ENCODE measurements at places on chromosomes 6 and 20.

DNA sequence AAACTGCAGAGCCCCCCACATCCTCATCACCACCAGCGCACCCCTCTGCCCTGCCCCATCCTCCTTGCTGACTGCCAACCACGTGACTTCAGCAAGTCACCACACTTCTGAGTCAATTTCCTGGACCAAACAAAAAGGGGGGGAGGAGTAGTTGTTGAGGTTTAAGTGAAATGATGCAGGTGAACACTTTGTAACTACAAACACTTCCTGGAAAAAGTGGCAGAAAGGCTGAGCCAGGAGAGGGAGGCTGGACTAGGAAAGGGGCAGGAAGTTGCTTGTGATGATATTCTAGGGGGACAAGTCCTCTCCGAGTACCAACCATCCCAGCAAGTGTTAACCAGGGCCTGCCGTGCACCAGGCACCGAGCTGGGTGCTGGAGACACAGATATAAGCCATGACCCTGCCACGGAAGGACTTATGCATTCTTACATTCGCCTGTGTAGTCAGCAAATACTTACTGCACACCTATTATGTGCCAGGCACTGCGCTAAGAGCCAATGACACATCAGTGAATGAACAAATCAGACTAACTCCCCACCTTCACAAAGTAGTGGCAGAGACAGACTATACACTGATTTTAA, 67.3 kb downstream of the PREX1 start:
- peak; percentile 88 for DNase-seq

DNA sequence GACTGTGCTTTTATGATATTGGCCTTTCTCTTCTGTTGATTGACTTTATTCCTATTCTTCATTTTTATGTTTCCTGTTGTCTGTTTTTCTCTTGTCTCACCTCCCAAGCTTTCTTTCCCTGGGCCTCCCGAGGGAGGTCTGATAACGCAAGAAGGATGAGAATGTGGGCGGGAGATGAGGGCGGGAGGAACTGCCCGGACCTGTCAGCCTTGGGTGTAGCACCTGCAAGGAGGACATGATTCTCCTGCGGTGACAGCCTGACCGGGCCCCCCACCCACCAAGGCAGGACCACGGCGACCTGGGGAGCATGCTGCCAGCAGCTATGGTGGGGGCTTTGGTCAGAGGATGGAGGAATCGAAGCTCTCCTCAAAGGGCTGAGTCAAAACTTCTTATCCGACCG, 86.9 kb downstream of the PLEKHG1 start:
- DNase-seq: no peak

GRCh38 chr20:4435671-4436455, 285.8 kb upstream of the PRND start:
- no peak for DNase-seq

GRCh38 chr6:42166444-42167141, 6.6 kb upstream of the GUCA1A start:
- peak; percentile 74 for DNase-seq

DNA sequence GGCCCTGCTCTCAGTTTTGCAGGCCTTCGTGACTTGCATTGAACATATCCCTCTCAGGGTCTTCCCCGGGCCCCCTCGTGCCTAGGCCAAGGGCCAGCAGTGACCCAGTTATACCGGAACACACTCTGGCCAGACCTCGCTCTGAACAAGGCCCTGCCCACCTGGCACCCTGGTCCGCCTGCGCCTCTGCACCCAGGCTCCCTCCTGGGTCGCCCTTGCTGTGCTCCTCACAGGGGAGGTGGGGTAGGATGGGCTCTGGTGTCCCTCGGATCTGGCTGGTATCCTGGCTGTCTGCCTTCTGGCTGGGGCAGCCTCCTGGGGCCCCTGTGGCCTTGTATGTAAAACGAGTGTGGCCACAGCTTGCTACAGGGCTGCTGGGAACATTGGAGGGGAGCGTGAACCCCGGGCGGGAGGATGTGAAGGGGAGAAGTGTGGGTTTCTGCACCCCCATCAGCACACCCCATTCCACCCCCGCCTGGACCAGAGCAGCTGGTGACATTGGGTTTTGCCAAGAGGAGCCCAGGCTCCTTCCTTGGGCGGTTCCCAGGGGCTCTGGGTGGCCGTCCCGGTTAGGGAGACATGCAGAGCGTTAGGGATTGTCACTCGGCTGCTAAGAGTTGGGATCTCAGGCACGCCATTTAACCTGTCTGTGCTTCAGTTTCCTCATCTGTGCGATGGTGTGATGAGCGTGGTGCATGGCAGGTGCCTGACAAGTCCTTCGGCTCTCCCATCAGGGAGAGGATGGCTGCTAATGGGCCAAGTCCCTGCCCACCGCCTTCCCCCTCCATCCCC, 17.5 kb downstream of the SRC start:
- no peak for DNase-seq

GRCh38 chr6:23875006-23875405, 251.0 kb upstream of the NRSN1 start:
- no peak for DNase-seq

DNA sequence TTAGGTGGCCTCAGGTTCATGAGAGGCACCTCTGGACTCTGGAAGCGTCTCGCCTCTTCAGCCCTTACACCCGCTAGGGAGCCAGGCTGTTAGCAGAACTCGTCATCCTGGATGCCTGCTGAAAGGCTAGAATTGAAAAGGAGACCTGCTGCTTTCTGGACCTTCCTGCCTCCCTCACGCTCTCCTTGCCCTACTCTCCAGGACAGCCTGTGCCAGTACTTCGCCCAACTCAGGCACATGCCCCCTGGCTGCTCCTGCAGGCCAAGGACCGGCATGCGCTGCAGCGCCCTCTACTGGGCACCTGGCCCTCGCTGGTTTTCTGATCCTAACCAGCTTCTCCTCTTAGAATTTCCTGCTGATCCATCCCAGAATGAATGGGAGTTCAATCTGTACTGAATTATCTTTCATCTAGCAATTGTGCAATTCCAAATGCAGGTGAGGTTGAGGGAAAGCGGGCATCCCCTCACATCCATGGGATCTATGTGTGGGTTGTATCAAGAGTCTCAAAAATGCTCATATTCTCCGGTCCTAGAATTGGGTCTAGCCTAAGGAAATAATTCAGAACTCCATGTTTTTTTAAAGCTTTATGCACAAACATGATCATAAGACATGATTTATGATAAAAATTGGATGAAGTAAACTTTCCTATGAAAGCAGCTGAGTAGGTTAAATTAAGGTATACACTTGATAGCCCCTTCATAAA, 78.0 kb downstream of the PTPN1 start:
- peak; percentile 59 for DNase-seq

- DNase-seq: no peak
These were observed 38.1 kb upstream of the THBS2 start for GRCh38 chr6:169291646-169292337.

- peak; percentile 70 for DNase-seq
These were observed 72.4 kb upstream of the BACH2 start for GRCh38 chr6:90369024-90369519.

DNA sequence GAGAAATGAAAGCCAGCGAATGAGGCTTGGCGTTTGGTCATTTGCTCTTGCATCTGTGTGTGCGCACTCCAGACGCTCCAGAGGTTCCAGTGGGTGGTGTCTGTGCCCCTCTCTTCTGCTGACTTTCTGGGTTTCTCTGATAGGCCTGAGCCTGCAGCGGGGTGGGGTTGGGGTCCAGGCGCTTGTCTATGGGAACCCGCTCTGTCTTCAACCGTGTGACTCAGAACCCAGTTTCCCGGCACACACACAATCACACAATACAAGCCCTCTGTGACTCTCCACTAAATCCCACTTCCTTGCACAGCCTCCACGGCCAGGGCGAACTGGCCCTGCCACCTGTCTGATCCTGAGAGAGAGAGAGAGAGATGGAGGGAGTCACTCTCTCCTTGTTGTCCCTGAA, 24.6 kb downstream of the RBM38 start:
- DNase-seq: no peak

GRCh38 chr6:109743739-109744138, 52.6 kb downstream of the FIG4 start:
- DNase-seq: no peak

DNA sequence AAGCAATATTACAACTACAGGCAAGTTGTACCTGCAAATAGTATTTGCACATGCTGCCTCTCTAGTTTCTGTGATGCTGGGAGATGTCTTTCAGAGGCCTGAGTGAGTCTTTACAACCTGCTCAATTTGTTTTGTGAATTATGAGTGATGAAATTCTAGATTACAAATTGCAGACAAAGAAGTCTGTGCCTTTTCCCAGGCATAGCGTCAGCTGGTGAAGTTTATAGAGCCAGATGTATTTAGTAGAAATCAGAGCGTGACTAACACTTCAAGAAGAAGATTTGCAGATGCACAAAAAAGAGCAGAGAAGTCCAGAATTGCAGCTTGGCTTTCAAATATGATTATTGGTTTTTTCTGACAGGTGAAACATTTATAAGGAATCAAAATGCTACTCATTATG, 289.9 kb downstream of the PLCB1 start:
- no peak for DNase-seq

DNA sequence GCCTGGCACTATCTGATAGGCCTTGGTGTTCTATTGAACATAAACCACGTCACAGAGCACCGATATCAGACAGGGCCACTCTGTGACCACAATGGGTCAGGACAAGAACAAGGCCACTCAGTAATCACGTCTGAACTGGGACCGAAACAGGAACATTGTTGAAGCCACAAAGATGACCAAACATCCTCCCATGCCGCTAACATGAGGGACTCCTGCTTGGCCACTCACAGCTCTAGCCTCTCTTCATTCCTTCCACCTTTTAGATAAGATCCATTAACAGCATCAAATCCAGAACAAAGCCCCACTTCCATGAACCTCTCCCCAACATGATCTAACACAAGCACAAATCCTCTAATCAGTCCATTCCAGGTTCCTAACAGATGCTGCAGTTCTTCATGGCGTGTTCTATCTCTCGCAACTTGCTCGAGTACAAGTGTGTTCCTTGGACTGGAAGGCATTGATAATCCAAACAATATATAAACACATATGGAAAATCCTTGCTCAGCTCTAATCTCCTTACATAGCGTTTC, 7.4 kb downstream of the SIRT5 start:
- no peak for DNase-seq

GRCh38 chr6:7841781-7842468, 68.7 kb downstream of the TXNDC5 start:
- DNase-seq: no peak

GRCh38 chr6:26159357-26160273, 72.4 kb downstream of the HFE start:
- no peak for DNase-seq

- DNase-seq: no peak
These were observed 30.9 kb downstream of the LBP start for GRCh38 chr20:38377039-38377685.

DNA sequence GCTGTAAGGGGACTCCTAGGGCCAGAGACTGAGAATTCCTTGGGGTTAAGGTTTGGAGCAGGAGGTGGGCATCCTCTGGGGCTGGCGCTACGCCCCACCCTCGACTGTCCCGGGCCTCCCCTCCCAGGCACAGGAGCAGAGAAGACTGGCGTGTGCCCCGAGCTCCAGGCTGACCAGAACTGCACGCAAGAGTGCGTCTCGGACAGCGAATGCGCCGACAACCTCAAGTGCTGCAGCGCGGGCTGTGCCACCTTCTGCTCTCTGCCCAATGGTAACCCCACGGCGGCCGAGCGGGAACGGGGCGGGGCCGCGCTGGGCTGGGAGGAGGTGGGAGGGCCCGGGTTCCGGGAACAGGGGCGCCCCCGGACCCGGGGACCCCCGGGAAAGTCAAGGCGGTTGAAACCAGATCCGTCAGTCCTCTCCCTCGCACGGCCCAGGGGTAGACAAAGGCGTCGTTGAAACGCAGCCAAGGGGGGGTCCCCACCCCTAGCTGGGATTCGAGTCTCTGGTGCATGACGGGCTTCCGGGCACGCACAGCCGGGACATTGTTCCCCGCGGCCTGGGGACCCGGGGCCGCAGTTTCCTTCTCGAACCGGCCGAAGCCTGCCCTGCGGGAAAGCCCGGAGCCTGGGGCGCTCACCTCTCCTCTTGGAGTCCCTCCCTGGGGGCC, 844 bp downstream of the WFDC2 start:
- DNase-seq: no peak

DNA sequence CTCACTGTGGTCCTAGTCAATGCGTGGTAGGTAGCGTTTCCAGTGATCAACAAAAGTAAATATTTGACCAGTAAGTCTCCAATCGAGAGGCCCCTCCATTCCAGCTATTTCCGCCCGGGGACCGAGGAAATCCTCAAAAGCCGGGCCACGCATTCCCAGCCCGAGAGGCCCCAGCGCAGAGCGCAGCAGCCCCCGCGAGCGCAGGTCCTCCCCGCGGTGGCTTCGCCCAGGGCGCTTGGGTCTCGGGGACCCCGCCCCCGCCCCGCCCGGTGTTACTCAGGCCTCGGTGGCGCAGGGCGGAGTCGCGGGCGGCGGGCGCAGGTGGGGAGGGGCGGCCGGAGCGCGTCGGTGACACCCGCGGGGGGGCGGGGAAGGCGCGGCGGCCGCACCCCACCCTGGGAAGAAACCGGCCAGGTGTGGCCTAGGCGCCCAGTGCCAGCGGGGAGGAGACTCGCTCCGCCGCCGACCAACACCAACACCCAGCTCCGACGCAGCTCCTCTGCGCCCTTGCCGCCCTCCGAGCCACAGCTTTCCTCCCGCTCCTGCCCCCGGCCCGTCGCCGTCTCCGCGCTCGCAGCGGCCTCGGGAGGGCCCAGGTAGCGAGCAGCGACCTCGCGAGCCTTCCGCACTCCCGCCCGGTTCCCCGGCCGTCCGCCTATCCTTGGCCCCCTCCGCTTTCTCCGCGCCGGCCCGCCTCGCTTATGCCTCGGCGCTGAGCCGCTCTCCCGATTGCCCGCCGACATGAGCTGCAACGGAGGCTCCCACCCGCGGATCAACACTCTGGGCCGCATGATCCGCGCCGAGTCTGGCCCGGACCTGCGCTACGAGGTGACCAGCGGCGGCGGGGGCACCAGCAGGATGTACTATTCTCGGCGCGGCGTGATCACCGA, at the start of gene DSP:
TSS of gene DSP (plus strand) at position 497 of the 890 bp plus-strand sequence. CDS start at position 742, 245 bp downstream.
- DNase-seq: no peak

DNA sequence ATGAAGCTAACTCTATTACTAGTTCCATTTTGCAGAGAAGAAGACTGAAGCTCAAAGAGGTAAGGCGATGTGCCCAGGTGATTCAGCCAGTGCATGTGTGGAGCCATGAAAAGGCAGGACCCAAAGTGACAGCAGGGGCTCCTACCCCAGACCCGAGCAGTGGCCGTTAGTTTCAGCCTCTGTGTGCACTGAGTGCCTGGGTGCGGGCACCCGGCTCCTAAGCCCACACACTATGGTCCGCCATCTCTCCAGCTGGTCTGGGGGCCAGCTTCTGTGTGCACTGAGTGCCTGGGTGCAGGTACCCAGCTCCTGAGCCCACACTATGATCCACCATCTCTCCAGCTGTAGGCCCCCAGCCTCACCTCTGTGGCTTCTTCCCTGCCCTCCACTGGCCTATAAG, 123.5 kb upstream of the CST7 start:
- no peak for DNase-seq

DNA sequence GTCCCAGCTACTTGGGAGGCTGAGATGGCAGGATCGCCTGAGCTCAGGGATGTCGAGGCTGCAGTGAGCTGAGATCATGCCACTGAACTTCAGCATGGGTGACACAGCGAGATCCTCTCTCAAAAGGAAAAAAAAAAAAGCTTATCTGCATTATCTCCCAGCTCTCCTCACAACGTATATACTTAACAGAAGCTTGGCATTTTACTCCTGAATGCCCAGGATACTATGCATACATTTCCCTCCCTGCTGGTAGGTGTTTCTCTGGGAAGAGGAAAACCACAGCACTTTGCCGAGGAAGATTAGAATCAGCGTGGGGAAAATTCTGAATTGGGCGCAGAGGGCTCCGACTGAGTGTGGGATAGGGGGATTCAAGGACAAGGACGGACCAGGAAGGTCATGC, 800.6 kb downstream of the DHX35 start:
- DNase-seq: no peak
